ENCODE measurements at places on chromosomes 7 and 10.

DNA sequence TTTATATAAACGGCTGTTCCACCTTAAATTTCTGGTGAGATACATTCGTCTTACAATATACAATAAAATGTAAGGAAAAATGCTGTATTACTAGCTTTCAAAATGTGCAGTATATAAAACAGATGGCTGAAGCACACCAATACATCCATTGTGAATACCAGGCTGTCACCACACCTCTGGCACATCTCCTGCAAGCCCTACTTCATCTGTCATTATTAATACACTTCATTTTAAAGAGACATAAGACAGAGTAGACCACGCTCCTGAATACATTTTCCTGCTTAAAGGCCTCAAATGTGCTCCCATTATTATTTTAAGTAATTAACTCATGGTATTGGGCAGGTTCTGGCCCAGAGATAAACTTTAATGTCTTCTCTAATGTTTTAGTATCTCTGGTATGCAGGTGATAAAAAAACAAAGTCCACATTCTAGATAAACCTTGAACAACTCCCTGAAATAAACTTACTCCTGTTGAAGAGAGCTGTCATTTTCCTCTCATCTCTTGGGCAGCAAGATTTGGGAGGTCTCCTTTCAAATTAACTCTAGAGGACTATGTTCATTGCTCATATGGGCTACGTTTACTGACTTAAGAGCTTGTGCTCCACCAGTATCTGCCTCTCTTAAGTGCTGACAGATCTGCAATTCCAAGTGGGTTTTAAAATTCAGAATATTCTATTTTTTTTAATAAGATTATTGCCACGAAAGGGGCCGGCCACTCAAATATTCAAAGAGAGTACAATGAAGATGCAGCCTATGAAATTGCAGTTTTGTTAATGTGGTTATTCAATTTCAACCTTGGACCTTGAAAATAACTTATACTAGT is 396.5 kb upstream of the SEMA3D start:
- DNase-seq = no peak

- DNase-seq = no peak
Measured at GRCh38 chr10:128892005-128892404, 575.0 kb upstream of the MGMT start.

DNA sequence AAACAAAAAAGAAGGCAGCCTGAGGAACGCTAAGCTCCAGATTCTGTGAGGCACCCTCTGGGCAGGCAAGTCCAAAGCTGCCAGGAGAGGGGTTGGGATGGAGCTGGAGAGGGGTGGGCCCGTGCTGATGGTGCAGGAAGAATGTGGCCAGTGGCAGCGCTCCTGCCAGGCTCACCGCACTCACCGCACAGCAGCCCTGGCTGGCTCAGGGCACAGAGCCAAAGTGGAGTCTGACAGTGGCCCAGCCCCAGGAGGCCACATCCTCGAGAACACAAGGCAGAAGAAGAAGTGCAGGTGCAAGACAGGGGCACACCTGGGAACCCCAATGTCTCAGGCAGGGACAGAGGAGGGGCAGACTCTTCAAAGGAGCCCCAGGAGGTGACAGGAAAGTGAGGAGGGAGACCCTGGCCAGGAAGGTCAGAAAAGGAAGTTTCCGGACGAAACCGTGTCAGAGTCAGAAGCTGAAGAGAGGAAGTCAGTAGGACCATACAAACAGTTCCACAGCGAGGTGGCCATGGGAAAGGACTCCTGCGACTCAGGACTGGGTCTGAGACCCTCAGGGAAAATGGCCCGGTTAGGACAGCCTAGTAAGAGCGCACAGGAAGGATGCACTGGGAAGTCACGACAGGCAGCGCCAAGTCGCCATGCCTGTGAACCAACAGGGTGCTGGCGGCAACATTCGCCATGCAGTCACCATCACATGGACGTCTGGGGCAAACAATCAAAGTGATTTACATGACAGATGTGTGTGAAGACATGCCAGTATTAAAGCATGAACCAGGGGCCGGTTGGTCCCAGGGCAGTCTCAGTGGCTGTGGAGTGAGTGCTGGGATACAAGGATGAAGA is 54.4 kb downstream of the COBL start:
- DNase-seq = peak; percentile 60

DNA sequence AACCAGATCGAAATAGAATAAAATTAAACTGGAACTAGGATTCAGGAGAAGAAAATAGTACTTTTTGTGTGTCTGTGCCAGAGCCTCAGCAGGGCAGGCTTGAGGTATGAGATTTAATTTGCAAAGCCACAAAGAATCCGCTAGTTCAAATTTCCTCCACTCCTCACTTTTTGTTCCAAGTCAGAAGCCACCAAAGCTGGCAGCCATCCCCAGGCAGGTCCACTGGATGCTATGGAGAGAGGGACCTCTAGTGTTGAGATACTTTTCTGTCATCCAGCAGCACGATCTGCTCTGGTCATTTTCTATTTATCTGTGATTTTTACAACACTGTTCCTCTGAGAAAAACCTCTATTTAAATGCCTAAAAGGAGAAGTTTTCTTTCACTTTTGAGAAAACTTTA is 147.9 kb upstream of the FRMD4A start:
- peak; percentile 82 for DNase-seq

- DNase-seq = peak; percentile 46
Measured at GRCh38 chr10:114694752-114695151, 36.7 kb upstream of the ABLIM1 start.

DNA sequence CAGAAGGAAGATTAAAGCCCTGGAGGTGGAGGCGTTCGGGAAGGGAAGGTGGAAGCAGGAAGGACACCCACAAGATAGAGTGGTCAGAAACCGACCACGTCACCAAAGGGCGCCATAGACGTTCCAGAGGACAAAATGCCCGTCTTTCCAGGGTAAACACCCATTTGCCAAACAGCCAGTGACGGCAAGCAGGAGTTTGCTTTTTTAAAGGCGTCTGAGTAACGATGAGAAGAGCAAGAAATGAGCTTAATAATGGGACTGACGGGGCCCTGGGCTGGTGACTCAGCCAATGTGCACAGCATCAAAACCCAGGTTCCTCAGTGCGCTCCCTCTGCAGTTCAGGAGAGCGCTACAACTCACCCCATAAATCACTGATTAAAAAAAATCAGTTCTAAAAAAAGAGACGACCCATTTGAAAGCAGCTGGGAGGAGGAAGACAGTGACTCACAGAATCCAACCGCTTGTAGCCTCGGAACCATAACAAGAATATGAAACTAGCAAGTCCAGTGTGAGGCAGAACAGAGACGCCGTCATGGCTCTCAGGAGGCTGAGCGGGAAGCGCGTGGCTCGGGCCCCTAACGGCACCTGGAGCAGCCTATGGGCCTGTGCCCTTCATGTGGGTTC is 5.9 kb downstream of the DIP2C start:
- peak; percentile 63 for DNase-seq

DNA sequence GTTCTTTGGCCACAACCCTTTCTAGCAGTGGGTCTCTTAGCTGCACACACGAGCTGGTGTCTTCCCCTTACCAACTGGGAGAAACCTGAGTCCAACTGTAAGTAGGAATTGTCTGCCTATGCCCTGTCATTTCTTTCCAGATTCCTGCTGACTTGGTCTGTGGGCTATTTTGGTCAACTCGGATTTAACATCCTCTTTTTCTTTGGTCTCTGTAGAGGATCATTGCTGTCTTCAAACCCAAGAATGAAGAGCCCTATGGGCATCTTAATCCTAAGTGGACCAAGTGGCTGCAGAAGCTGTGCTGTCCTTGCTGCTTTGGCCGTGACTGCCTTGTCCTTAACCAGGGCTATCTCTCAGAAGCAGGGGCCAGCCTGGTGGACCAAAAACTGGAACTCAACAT is 10.3 kb downstream of the PI4K2A start:
- no peak for DNase-seq

- no peak for DNase-seq
Measured at GRCh38 chr10:66587680-66588050, 338.2 kb upstream of the LRRTM3 start.

GRCh38 chr10:35611750-35612149 is 6.6 kb downstream of the GJD4 start:
- DNase-seq = no peak

DNA sequence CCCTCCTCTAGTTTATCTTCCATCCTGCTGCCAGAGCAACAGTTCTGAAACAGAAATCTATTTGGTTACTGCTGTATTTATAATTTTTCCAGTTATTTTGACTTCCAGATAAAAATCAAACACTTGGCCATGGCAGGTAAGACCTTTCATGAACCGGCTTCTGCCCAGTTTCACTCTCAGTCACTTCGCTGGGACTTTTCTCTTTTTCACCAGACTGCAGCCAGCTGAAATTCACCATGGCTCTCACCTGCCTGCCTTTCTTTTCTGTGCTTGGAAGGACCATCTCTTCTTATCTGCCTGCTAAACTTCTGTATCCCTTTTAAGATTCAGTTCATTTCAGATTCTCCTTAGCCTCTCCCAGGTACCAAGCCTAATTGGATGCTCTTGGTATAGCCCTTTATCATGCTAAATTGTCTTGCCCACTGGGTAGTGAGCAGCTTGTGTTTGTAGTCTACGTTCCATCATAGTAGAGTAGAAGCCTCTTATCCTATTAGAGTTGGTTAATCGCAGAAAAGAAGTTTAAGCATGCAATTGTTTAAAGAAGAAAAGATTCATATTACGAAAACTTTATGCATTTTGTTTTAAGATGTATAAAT is 71.7 kb downstream of the TAF3 start:
- DNase-seq = no peak

DNA sequence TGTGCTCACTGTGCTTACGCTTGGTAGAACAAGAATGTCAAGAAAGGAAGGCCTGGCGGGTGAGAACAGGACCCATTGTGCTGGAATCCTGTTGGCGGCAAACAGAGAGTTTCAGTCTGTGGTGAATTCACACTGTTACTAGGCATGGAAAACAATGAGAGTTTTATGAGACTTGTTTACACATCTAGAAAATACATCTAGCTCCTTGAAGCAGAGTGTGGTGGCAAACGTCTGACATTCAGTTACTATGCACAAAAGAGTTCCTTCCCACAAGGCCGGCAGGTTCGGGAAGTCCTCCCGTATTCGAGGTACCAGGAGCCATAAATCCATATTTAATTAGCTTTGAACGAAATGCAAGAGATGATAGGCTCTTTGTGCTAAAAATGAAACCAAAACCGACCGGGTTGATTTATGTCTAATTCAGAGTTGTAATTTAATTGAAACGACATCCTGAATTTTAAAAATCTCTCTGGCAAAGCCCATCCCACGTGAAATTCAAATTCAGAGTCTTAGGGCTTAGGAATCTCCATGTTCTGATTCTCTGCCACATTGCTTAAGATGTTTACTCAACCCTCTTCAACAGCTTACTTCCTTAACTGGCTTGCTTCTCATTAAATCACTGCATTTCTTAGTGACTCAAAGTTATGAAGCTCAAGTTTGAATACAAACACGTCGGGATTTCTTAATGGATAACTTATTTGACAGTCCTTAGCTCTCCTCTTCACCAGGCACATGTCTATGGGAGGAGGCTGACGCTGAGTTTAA is 299.9 kb upstream of the PITRM1 start:
- DNase-seq = peak; percentile 69

DNA sequence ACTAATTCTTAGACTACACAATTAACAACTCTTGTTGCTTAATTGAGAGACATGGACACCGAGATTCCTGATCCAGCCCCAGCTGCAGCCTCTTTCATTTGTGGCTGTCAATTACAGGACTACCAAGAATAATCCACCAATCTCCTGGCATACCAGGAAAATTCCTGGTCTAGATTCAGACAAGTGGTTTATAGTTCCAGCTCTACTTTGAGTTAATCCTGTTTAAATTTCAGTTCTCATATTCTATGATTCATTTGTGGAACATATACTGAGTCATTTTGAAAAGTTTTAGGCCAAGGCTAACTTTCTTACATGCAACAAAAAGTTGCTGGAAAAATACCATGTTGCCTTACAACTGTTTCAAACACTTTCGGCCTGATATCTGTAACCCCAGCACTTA is 253.5 kb downstream of the MAGI2 start:
- no peak for DNase-seq

GRCh38 chr7:51304729-51305128 is 11.9 kb downstream of the COBL start:
- DNase-seq = peak; percentile 4

- DNase-seq = no peak
Measured at GRCh38 chr10:62016623-62017490, 115.4 kb downstream of the ARID5B start.

DNA sequence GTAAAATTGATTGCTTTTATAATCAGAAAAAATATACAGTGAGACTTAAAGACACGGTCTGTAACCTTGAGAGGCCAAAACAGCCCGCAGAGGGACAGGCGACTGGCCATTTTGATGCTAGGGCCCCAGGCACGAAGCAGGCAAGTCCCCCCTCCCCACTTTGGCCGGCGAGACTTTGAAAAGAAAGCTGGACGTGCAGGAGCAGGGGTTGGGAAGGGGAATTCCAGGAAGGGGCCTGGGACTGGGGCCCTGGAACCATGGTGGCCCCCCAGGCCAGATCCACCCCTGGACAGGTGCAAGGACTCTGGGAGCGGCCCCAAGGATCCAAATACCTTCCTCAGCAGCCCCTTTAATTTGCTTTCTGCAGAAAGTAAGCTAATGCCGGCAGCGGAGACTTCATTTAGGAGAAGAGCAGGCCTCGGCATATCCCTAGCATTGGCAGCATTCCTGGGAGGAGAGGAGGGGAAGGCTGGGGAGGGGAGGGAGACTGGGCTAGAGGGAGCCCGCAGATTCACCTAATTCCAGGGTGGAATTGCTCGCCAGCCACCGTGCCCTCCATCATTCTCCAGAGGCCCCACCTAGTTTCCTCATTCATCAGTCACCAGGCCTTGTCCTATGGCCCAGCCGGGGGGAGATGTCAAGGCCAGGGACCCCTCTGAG is 24.9 kb upstream of the TNRC18 start:
- DNase-seq = no peak

GRCh38 chr7:3461923-3462322 is 160.9 kb downstream of the SDK1 start:
- DNase-seq = no peak

DNA sequence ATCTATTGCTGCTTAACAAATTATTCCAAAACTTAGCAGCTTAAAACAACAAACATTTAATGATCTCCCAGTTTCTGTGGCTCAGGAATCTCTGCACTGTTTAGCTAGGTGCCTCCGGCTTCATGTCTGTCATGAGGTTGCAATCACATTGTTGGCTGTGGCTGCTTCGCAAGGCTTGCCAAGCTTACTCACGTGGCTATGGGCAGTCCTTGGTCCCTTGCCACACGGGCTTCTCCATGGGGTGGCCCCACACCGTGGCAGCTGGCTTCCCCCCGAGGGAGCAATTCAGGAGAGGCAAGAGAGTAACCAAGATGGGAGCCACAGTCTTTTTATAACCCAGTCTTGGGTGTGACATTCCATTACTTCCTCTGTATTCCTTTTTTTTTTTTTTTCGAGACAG is 67.4 kb downstream of the NEURL1 start:
- DNase-seq = no peak

DNA sequence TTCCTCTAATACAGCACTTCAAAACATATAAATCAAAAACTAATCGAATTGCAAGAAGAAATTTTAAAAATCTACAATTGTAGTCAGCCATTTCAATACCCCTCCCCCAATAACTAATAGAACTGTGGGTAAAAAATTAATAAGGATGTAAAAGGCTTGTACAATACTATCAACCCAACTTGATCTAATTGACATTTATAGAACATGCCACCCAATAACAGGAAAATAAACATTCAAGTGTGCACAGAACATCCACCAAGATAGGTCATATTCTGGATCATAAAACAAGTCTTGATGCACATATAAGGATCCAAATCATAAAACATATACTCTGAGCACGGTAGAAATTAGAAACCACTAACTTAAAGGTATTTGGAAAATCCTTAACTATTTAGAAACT is 4.0 kb upstream of the GPAM start:
- DNase-seq = no peak

GRCh38 chr7:130970196-130970595 is 236.2 kb upstream of the KLF14 start:
- DNase-seq = no peak

GRCh38 chr7:12674861-12675260 is 12.6 kb upstream of the ARL4A start:
- DNase-seq = no peak
